ENCODE measurements at places on chromosomes 2 and 18.

- DNase-seq, result peak; percentile 9
Measured at GRCh38 chr18:54671291-54671881, 80.3 kb downstream of the DYNAP start.

DNA sequence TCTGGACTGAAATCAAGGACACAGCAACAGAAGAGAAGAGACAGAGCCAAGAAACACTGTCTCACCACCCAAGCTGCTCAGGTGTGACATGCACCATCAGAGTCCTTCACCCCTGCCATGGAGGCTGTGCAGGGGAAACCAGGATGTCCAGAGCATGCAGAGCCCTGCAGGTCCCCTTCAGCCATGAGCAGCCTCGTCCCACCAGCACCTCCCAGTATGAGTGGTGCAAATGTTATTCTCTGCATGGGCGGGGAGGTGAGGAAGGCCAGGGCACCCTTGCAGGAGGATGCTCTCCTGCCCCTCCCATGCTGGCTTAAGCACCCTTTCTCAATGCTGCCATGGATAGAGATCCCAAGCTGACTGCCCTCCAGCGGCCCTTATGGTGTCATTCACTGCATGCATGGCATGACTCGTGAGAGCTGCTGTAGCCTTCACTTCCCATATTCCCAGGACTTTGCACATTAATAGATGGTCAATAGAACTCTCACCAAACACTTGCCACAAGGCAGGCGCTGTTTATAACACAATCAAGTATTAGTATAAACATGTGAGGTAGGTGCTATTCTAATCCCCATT lies 171.0 kb downstream of the ANAPC1 start:
- no peak for DNase-seq

DNA sequence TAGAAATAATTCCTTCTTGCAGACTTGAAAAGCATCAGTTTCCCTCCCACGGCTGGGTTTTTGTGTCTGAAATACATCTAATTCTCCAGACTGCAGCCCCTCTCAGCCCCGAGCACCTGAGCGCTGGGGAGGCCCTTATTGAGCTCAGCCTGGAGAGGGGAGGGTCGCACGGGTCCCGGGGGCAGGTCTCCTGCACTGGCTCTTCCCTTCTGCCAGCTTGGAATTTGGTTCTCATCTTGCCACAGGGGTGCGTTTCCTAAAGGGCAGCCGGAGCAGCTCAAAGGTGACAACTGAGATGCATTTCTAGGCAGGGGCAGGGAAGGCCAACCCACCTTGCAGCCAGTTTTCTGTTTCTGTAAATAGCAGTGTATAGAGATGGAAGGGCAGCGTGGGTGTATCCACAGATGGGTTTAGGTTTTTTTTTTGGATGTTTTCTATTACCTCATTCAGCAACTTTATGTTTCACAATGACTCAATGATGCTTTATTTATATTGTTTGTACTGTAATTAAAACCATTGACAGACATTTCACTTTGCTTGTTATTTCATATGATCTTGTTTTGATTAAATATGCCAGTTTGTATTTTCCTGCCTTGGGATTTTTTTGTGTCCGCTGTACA lies 37.0 kb downstream of the GBX2 start:
- no peak for DNase-seq

- peak; percentile 57 for DNase-seq
Measured at GRCh38 chr2:215931256-215931903, 82.0 kb downstream of the MREG start.

GRCh38 chr18:26961839-26962238 lies 96.3 kb upstream of the AQP4 start:
- no peak for DNase-seq

- DNase-seq, result no peak
Measured at GRCh38 chr2:157192445-157193423, 64.8 kb upstream of the GALNT5 start.

DNA sequence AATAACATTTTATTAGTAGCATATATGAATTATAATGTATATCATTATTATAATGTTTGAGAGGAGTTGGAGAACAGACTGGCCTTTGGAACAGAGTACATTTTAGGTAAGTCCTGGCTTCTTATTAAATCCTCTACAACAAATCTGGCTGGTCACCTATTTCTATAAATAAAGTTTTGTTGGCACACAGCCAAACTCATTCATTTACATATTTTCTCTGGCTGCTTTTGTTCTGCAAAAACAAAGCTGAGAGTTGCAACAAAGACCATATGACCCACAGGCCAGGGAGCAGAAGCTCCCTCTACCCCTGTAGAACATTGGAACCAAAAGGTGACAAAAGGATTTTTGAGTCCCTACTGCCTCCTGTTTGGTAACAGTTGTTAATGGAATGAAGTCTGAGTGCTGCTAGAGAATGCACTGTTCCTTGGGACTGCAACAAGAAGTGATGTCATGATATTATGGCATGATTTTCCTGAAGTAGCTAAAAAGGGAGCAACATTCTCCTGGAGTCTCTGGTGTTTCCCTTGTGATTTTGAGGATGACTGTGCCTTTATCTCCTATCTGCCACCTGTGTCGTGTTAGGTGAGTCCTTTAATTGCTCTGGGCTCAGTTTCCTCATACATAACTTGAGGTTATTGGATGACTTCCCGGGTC lies 22.0 kb upstream of the SP9 start:
- DNase-seq, result no peak
